Purkinje cell (primary cell): ENCODE measurements at places on chromosomes 16 and 17. TPM values are rescaled to one million over a fixed set of nuclear protein-coding genes. Genes with fewer than 3 reads are reported as not detected.

Gene CHP2
- polyA plus RNA-seq = not detected in 2 replicates

Gene PIGS
- 60.9 and 88.9 TPM in 2 replicates for polyA plus RNA-seq

Gene PRSS33
- polyA plus RNA-seq = not detected in 2 replicates

Gene MYH3
- not detected in 2 replicates for polyA plus RNA-seq

Gene HAS3
- polyA plus RNA-seq = 0.11 and 0.25 TPM in 2 replicates

Gene SAMD14
- not detected in 2 replicates for polyA plus RNA-seq

Gene PLCG2
- polyA plus RNA-seq = 0.56 and 2.9 TPM in 2 replicates

Gene TERB1
- 0.34 TPM in 1 of 2 replicates, not detected in the other for polyA plus RNA-seq

Gene TBX21
- not detected in 2 replicates for polyA plus RNA-seq

Gene B4GALNT2
- polyA plus RNA-seq = not detected in 2 replicates

Gene LRRC75A
- polyA plus RNA-seq = 0.81 TPM in 1 of 2 replicates, not detected in the other

Gene CX3CL1
- polyA plus RNA-seq = 15.3 and 16.5 TPM in 2 replicates

Gene NPIPA2
- 1.1 and 3.8 TPM in 2 replicates for polyA plus RNA-seq

Gene MAPT
- polyA plus RNA-seq = 8.8 and 20.1 TPM in 2 replicates

Gene KCNJ12
- polyA plus RNA-seq = 0.20 and 0.31 TPM in 2 replicates

Gene CTRL
- 1.9 TPM in 1 of 2 replicates, not detected in the other for polyA plus RNA-seq

Gene GFAP
- 9.4 and 14.4 TPM in 2 replicates for polyA plus RNA-seq

Gene LDHD
- polyA plus RNA-seq = 0.27 TPM in 1 of 2 replicates, not detected in the other

Gene CCDC200
- polyA plus RNA-seq = not detected in 2 replicates

Gene RTN4RL1
- polyA plus RNA-seq = 0.43 and 2.0 TPM in 2 replicates

Gene TP53TG3C
- polyA plus RNA-seq = not detected in 2 replicates

Gene TRAPPC2L
- 97.9 and 106 TPM in 2 replicates for polyA plus RNA-seq

Gene KRTAP4-6
- not detected in 2 replicates for polyA plus RNA-seq

Gene PLA2G10
- polyA plus RNA-seq = 0.73 and 1.2 TPM in 2 replicates

Gene MED13
- 12.5 and 17.8 TPM in 2 replicates for polyA plus RNA-seq

Gene ZG16
- not detected in 2 replicates for polyA plus RNA-seq

Gene KCNH6
- 0.34 and 0.81 TPM in 2 replicates for polyA plus RNA-seq

Gene FOXL1
- not detected in 2 replicates for polyA plus RNA-seq

Gene PMP22
- 10.8 and 13.2 TPM in 2 replicates for polyA plus RNA-seq

Gene LASP1
- 15.3 and 23.2 TPM in 2 replicates for polyA plus RNA-seq

Gene CDRT4
- polyA plus RNA-seq = 1.8 and 2.1 TPM in 2 replicates

Gene CARHSP1
- 1.1 and 1.7 TPM in 2 replicates for polyA plus RNA-seq

Gene IL34
- polyA plus RNA-seq = 1.7 TPM in 1 of 2 replicates, not detected in the other

Gene NHERF2
- 1.0 and 1.3 TPM in 2 replicates for polyA plus RNA-seq

Gene EVI2B
- polyA plus RNA-seq = not detected in 2 replicates

Gene GOSR2
- 68.0 and 87.8 TPM in 2 replicates for polyA plus RNA-seq

Gene ACSM2A
- polyA plus RNA-seq = not detected in 2 replicates

Gene NHERF1
- 4.9 and 9.5 TPM in 2 replicates for polyA plus RNA-seq

Gene CLEC18A
- polyA plus RNA-seq = not detected in 2 replicates

Gene CHST5
- 0.14 TPM in 1 of 2 replicates, not detected in the other for polyA plus RNA-seq

Gene KRT15
- polyA plus RNA-seq = not detected in 2 replicates

Gene ZNF205
- not detected in 2 replicates for polyA plus RNA-seq

Gene QRICH2
- polyA plus RNA-seq = 0.21 and 0.31 TPM in 2 replicates

Gene TAC4
- not detected in 2 replicates for polyA plus RNA-seq

Gene ZNF785
- polyA plus RNA-seq = 0.36 and 1.1 TPM in 2 replicates

Gene MT1H
- polyA plus RNA-seq = not detected in 2 replicates

Gene HBZ
- not detected in 2 replicates for polyA plus RNA-seq

Gene IL21R
- not detected in 2 replicates for polyA plus RNA-seq

Gene SP6
- not detected in 2 replicates for polyA plus RNA-seq

Gene SCGB1C2
- polyA plus RNA-seq = not detected in 2 replicates

Gene DUS2
- 1.6 and 10.4 TPM in 2 replicates for polyA plus RNA-seq

Gene PRDM7
- polyA plus RNA-seq = 0.18 TPM in 1 of 2 replicates, not detected in the other
